ENCODE measurements at places on chromosomes 7 and 10. TPM values are rescaled to one million over a fixed set of nuclear protein-coding genes. Genes with fewer than 3 reads are reported as not detected.

The SLC18A2 gene
- total RNA-seq: not detected

The GATA3 gene
- total RNA-seq: 30.9 TPM

The GTPBP4 gene
- 68.9 TPM for total RNA-seq

The VENTX gene
- total RNA-seq: not detected

The ACBD7 gene
- total RNA-seq: 2.8 TPM

The TCERG1L gene
- not detected for total RNA-seq

The LRGUK gene
- not detected for total RNA-seq

The RBP3 gene
- total RNA-seq: not detected

The CYP2E1 gene
- total RNA-seq: not detected

The OR9A2 gene
- total RNA-seq: not detected

The SPDYE1 gene
- not detected for total RNA-seq

The ENTPD1 gene
- 23.0 TPM for total RNA-seq

The CHN2 gene
- 5.0 TPM for total RNA-seq

The SH3PXD2A gene
- 5.1 TPM for total RNA-seq

The PRLHR gene
- not detected for total RNA-seq

The AKR1C8 gene
- total RNA-seq: not detected

The ZPBP gene
- total RNA-seq: not detected

The LRRC18 gene
- not detected for total RNA-seq

The MYH16 gene
- 0.11 TPM for total RNA-seq

The AS3MT gene
- total RNA-seq: not detected

The NYAP1 gene
- total RNA-seq: 2.0 TPM

The PIP gene
- not detected for total RNA-seq

The GPR85 gene
- 0.64 TPM for total RNA-seq

The C7orf57 gene
- not detected for total RNA-seq

The NKX1-2 gene
- total RNA-seq: not detected

The GBX1 gene
- total RNA-seq: not detected

The LAMB1 gene
- total RNA-seq: 703 TPM

The GPR15LG gene
- total RNA-seq: not detected

The TRIM50 gene
- not detected for total RNA-seq

The DIP2C gene
- 10.7 TPM for total RNA-seq

Measured in endothelial cell of umbilical vein (primary cell).